Neural crest cell (in vitro differentiated cells): ENCODE measurements at places on chromosomes 4 and X.

DNA sequence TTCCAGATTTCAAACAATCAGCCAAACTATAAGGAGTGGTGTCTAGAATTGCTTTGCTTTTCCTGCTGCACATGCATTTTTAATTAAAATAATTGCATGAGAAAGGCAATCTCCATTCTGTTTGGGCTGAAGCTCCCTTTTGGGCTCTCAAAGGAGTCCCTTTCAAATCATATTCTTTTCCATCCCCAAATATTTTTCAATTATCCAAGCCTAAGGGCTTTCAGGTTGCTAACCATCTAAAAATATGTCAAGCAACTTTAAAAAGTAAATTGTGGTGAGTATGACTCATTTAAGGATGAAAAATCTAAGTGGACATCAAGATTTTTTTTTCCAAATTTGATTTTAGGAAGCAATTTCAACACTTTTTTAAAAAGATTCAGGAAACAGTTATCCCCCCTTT lies 28.4 kb downstream of the PIR start:
- DNase-seq, result no peak
- peaks cover 14% of the 10 kb centered on the region for H3K36me3 ChIP-seq
- no peak overlapping the region for H3K4me3 ChIP-seq
- no peak overlapping the region for H3K27ac ChIP-seq
- H3K27me3 ChIP-seq, result no peaks in the 10 kb centered on the region
- H3K4me1 ChIP-seq, result peaks cover 6% of the 10 kb centered on the region

- peaks cover 13% of the 10 kb centered on the region for H3K27me3 ChIP-seq
- no peak overlapping the region for H3K4me3 ChIP-seq
- no peaks in the 10 kb centered on the region for H3K4me1 ChIP-seq
- no peak overlapping the region for H3K27ac ChIP-seq
Observed at GRCh38 chr4:10180603-10180926, 64.0 kb upstream of the WDR1 start.

GRCh38 chrX:14356401-14356800 lies 172.9 kb upstream of the GLRA2 start:
- DNase-seq, result no peak
- H3K27ac ChIP-seq, result no peak overlapping the region
- H3K4me3 ChIP-seq, result no peak overlapping the region
- peaks cover 5% of the 10 kb centered on the region for H3K36me3 ChIP-seq
- H3K27me3 ChIP-seq, result no peaks in the 10 kb centered on the region

DNA sequence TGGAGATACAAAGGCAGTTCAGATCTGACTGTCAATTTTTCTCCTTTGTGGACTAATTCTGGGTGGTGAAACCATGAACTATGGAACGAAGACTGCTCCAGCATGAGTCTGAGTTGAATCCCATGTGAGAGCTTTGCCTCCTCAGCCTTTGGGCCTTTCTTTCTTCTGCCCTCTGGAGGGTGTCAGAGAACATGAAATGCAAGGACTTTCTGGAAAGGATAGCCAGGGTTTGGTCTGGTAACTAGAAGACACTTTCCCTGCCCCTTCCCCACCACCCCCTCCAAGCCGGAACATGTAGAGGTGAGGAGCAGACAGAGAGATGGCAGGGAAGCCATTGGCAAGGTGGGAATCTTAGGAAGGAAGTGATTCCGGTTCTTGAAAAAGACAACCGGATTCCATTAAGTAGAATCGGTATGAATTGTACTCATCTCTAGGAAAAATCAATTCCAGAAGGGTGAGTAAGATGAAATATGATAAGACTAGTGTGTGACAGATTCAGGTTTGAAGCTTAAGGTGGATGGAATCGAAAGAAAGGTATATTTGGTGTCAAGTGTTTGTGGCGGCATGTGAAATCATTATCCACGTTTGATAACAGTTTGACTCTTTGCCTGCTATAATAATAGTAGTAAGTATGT lies 19.0 kb downstream of the FHL1 start:
- DNase-seq, result no peak
- H3K4me1 ChIP-seq, result peaks cover 34% of the 10 kb centered on the region
